ENCODE measurements at places on chromosomes 3 and 15.

GRCh38 chr3:159761848-159762635 lies 226.6 kb upstream of the IL12A start:
- DNase-seq = no peak

GRCh38 chr3:146124126-146124801 lies 36.7 kb downstream of the PLOD2 start:
- no peak for DNase-seq

GRCh38 chr15:71687902-71688508 lies 122.3 kb upstream of the NR2E3 start:
- DNase-seq = no peak

DNA sequence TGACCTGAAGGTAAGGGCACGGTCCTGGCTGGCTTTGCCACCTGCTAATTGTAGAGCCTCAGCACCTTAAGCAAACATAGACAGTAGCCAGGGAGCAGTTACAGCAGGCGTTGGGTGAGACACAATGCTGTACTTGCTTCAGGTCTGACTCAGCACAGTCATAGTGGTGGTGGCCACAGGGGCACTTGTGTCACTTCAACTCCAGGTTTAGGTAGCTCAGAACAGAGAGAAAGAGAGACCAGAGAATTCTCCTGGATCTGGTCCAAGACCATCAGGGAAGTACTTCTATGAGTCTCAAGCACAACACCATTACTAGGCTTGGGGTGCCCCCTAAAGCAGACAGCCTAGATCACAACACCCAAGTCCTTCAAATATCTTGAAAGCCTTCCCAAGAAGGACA lies 204.4 kb downstream of the OTOL1 start:
- no peak for DNase-seq

- no peak for DNase-seq
These were observed 54.4 kb downstream of the GTF2E1 start for GRCh38 chr3:120796976-120797375.

DNA sequence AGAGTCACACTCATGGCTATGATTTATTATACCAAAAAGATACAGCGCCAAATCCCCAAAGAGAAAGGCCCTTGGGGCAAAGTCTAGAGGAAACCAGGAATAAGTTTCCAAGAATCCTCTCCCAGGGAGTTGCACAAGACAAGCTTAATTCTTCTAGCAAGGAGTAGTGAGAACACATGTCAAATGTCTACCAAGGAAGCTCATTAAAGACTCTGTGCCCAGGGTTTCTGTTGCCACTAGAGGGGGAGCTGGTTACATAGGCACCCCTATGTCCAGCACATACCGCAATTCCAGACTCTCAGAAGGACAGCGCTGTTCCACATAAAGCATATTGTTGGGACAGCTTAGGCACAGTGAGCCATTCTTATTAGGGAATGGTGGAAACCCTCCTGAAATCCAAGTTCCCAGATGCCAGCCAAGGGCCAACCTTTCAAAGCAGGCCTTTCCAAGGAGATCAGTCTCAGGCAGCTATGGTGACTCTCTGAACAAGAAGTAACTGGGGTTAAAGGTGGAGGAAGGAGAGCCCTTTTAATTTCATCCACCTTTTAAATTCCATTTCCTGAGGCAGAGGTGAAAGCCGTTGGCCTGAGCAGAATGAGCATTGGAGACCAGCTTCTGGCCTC lies 194.2 kb downstream of the UACA start:
- DNase-seq = no peak

DNA sequence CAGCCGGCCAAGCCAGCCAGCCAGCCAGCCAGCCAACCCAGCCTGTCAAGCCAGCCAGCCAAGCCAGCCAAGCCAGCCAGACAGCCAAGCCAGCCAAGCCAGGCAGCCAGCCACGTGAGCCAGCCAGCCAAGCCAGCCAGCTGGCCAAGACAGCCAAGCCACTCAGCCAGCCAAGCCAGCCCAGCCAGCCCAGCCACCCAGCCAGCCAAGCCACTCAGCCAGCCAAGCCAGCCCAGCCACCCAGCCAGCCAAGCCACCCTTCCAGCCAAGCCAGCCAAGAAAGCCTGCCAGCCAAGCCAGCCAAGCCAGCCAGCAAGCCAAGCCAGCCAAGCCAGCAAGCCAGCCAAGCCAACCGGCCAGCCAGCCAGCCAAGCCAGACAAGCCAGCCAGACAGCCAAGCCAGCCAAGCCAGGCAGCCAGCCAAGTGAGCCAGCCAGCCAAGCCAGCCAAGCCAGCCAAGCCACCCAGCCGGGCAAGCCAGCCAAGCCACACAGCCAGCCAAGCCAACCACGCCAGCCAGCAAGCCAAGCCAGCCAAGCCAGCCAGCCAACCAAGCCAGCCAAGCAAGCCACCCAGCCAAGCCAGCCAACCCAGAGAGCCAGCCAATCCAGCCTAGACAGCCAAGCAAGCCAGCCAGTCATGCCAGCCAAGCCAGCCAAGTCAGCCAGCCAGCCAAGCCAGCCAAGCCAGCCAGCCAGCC lies 199.5 kb downstream of the GOLGA6L6 start:
- peak; percentile 43 for DNase-seq
